ENCODE measurements at places on chromosomes 12 and 14.

DNA sequence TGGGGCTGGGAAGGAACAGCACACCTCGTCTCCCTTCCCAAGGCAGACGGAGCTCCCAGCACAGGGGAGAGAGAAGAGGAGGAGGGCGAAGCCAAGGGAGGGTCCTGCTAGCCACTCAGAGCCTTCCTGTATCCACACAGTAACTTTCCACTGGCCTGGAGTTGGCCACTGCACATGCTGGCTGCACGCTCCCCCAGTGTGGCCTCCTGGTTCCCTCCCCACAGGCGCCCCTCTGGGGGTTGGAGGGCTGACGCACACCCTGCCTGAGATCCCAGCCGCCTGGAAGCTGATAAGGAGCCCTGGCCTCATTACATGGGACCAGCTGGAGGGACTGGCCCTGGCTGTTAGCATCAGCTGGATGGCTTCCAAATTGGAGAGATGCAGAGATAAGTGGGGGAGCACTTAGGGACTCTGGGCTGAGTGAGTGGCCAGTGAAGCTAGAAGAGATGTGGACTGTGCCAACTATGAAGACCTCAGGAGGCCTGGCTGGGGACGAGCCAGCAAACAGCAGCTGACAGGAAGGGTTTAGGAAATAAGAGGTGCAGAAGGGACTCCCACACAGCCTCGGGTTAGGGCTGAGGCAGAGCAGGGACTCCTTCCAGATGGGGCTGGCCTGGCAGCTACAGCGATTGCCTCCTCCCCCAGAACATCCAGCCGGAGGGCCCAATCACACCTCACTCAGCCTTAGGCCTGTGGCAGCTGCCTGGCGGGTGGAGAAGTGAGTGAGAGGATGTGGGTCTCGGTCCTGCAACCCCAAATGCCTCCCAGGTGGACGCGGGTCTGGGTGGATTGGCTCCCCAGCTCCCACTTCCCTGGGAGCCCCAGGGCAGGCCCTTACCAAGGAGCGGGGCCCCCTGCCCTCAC, 26.3 kb upstream of the BCDIN3D start:
- DNase-seq, result peak; percentile 83

- DNase-seq, result peak; percentile 56
Measured at GRCh38 chr14:65098586-65098985, 3.7 kb downstream of the MAX start.

DNA sequence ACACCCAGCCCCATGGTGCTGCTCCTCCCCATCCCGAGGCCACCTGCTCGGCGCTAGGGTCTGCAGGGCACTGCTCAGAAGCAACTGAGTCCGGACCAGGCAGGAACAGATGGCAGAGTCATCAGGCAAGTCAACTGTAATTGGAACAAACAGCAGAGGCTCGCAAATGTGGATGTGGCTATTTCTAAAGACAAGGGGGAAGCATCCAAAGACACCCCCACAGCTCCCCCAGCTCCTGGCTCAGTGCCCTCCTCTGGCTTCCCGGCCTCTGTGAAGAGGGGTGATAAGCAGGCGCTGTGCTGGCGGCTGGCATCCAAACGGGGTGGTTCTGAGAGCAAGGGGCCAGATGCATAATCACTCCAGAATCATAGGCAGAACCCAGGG, 125.6 kb downstream of the PIWIL1 start:
- no peak for DNase-seq

DNA sequence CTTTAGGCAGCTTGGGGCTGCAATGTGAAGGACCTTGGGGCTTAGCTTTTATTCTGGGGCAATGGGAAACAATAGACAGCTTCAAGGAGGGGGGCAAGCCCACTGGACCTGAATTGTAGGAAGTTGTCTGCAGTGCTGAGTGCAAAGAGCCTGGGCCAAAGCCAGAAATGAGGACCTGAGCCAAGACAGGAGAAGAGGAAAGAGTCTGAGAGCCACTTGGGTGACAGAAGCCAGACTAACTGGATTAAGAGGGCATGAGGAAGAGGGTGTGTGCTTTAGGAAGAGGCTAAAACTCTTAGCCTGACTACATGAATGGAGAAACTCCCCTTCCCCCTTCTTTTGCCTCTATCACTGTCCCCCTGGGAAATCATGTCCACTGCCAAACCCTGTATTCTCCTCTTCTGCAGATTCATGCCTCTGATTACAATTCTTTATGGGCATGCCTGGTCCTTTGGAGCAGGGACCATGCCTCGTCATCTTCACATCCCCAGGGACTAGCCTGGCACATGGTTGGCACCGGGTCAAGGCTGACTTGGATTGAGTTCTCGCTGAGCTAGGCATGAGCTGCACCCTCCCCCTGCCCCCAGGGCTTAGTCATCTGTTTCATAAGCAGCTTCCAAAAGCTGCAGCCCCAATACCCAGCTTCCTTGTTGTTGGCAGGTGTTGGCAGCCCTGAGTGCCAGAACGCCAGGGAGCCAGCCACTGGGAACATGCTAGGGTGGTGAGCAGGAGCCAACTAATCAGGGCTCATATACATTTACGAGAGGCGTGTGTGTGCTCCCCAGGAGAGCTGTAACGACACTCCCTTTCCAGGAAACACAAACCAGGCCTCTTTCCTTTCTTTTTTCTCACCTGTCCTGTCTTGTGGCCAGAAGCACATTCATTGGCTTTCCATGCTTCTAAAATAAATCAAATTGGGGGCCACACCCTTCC, 27.7 kb upstream of the JDP2 start:
- DNase-seq, result peak; percentile 88

DNA sequence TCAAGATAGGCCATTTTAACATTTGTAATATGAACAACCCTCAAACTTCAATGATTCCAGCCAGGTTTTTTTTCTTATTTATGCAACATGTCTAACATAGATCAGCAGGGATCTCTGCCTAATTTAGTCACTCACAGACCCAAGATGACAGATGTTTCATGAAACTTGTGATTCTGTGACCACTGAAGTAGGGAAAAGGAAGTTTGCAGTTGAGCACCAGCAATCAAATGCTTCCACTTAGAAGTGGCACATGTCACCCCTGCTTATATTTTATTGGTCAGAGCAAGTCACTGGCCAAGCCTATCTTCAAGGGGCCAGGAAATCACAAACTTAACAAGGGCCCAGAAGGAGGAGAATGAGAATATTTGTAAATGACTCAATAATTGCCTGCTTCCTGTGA, 150.6 kb downstream of the BCAT1 start:
- DNase-seq, result no peak

- DNase-seq, result no peak
Measured at GRCh38 chr14:64577211-64577610, 27.4 kb downstream of the PPP1R36 start.

DNA sequence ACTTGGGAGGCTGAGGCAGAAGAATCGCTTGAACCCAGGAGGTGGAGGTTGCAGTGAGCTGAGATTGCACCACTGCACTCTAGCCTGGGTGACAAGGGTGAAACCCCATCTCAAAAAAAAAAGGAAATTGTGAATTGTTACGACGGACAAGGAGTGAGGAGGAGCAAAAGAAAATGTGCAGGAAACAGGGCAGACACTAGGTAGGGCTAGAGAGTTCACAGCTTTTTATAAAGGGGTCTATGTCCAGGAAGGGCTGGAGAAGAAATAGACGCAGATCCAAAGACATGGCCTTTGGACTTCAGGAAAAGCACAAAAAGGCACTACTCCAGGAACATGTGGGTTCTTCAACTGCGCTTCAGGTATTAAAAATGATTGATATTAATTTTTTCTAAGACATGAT, 34.4 kb downstream of the ATG14 start:
- no peak for DNase-seq

- DNase-seq, result peak; percentile 20
Measured at GRCh38 chr14:20811986-20812975, 9.6 kb upstream of the RNASE1 start.

- no peak for DNase-seq
Measured at GRCh38 chr12:71763677-71764379, 9.2 kb downstream of the RAB21 start.

GRCh38 chr12:106585521-106586277, 2.9 kb downstream of the RFX4 start:
- peak; percentile 34 for DNase-seq

- DNase-seq, result no peak
Measured at GRCh38 chr14:40204441-40205175, 772.4 kb upstream of the FBXO33 start.
